ENCODE measurements at places on chromosomes 5 and 9.

- no peak for DNase-seq
Observed at GRCh38 chr5:95773335-95774059, 42.4 kb downstream of the RHOBTB3 start.

DNA sequence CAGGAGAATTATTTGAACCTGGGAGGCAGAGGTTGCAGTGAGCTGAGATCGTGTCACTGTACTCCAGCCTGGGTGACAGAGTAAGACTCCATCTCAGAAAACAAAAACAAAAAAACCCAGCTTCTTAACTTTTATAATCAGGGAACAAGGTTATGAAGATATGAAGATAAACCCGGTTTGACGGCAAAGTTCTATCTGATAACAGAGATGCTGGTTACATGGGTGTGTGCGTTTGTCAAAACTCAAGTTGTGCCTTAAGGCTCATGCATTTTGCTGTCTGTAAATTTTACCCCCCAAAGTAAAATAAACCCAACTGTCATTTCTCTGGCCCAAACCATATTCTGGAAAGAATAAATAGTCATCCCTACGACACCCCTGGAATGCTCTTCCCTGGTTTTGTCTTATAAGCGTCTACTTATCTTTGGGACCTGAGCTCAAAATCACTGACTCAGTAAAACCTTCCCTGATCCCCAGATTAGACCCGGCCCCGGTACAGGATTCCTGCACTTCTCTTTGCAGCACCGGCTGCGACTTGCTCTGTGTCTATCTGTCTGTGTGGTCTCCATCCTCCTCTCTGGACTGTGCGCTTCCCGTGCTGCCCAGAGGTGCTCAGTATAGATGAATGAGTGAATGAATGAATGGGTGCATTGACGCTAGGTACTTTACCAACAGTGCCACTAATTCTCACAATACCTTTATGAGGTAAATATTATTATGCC, 172.2 kb downstream of the DAB2IP start:
- DNase-seq: no peak

DNA sequence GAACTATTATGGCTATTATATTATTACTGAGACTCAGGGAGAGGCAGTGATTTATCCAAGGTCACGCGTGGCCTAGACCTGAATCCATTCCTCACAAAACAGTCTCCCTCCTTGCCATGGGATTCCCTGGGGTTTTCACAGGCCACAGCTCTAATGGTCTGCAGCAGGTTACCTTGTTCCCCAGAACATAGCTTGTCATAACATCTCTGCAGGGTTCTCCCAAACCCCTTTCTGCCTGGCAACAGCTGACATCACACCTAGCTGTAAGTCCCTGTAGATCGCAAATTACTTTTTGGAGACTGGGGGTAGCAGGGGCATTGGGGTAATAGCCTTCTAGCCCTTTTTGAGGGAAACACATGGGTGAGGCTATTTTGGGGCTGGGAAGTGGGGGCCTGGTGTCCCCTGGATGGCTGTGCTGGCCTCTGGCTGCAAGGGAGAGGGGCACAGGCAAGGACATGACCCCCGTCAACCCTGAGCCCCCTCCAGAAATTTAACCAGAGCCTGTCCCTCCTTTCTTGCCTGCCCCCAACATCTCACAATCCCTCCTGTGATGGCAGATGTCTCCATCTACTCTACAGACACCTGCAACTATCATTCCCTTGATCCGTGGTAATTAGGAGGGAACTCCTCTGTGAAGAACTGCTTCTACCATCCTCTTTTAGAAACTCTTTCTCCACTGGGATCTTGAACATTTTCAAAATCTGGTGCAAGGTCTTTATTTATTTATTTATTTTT, 1.3 kb downstream of the CD74 start:
- no peak for DNase-seq

DNA sequence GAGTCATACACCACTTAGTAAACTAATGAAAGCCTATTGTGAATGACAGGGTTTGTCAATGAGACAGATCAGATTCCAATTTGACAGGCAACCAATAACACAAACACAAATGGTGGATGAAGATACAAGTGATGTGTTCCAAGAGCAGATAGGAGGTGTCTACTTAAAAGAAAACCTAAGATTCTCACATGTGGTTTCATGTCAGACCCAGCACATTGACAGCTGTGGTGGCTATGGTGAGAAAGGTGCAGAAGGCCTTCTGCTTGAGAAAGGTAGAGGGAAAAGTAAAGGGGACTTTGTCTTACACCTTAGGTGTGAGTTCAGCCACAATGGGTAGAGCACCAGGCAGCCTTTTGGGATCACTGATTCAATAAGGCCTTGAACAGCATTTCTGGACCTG, 11.2 kb downstream of the ANKRD31 start:
- DNase-seq: no peak

GRCh38 chr9:14806941-14807520, 84.5 kb upstream of the CER1 start:
- DNase-seq: no peak

- no peak for DNase-seq
Observed at GRCh38 chr5:125199968-125200865, 453.8 kb upstream of the ZNF608 start.

DNA sequence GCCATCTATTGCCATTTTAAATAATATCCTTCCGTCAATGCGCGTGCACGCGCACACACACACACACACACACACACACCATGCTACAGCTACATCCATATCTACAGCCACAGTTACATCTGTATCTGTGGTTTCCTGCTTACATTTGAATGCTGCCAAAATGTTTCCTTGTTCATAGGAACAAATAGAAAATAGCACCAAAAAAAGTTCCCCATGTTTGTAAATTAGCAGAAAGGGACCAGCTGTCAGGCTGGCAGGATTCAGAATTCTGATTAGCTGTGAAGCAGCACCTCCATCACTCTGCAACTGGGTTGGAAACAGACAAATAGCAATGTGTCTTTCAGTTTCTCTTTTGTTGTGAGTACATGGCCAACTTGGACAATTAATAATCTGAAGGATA, 601.5 kb downstream of the IRX1 start:
- no peak for DNase-seq
